ENCODE measurements at places on chromosomes 13 and 19. TPM values are rescaled to one million over a fixed set of nuclear protein-coding genes. Genes with fewer than 3 reads are reported as not detected.

Gene WIZ
- 25.7 TPM for total RNA-seq

DNA sequence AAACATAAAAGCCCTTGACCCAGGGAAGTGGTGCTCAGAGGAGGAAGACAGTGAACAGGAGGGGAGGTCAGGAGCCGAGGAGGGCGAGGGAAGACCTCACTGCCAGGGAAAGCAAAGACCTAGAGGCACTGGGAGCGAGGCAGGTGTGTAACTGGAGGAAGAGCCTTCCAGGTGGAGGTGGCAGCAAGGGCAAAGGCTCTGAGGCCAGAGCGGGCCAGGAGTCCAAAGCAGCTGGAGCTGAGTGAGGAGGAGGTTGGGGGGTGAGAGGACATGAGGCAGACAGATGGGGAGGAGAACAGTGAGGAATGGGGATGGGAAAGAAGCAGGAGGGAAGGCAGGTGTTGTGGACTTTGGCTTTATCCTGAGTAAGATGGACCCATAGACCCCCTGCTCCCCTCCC is 3.7 kb downstream of the UPK1A start:
- no peak for DNase-seq

Gene ZNF730
- total RNA-seq: not detected

GRCh38 chr13:48505597-48506091 is 27.2 kb downstream of the RCBTB2 start:
- DNase-seq: peak; percentile 47

- no peak for DNase-seq
These were observed 77.1 kb downstream of the CCNA1 start for GRCh38 chr13:36509369-36509768.

DNA sequence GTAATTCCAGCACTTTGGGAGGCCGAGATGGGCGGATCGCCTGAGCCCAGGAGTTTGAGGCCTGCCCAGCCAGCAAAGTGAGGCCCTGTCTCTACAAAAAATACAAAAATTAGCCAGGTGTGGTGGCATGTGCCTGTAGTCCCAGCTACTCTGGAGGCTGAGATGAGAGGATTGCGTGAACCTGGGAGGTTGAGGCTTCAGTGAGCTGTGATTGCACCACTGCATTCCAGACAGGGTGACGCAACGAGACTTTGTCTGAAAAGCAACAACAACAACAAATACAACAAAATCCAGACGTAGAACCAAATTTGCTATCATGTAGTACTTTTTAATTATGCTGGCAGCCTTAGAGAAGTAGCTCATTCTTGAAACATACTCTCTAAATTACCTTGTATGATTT is 277.1 kb downstream of the KLF5 start:
- no peak for DNase-seq

DNA sequence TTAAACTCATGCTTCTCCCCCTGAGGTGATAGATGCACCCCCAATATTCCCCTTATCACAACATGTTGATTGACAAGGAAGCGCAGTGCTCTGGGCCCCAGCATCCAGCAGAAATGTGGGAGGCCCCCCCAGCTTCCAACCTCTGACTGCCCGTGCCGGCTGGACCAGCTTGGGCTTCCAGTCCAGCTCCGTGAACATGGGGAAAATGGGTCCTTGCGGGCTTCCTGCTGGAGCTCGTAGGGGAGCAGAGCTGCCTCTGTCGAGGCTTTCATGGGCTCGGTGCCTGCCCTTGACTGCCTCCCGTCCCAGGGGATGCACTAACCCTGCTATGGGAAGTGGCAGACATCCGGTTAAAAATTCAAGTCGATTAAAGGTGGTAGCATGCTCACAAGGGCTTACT is 188.9 kb downstream of the COL4A1 start:
- DNase-seq: no peak

- peak; percentile 91 for DNase-seq
These were observed 11.5 kb upstream of the CCDC97 start for GRCh38 chr19:41298348-41298964.

GRCh38 chr13:96816874-96817273 is 177.4 kb downstream of the OXGR1 start:
- DNase-seq: peak; percentile 25

DNA sequence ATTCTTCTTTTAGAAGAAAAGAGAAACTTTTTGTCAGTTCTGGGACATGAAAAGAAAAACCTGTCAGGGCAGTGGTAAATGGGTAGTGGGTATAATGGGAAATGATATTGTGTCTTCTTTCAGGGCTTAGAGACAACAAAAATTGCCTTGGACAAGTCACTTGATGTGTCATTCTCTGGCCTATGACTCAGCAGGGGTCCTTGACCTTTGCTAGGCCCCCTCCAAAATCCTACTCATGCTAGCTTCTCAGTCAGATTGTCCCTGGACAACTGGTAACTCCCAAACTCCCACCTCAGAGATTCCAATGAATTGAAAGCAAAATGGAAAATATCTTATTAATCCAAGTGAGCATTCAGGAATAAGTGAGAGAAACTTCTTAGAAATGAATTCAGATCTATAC is 258.8 kb upstream of the SPRY2 start:
- DNase-seq: no peak

DNA sequence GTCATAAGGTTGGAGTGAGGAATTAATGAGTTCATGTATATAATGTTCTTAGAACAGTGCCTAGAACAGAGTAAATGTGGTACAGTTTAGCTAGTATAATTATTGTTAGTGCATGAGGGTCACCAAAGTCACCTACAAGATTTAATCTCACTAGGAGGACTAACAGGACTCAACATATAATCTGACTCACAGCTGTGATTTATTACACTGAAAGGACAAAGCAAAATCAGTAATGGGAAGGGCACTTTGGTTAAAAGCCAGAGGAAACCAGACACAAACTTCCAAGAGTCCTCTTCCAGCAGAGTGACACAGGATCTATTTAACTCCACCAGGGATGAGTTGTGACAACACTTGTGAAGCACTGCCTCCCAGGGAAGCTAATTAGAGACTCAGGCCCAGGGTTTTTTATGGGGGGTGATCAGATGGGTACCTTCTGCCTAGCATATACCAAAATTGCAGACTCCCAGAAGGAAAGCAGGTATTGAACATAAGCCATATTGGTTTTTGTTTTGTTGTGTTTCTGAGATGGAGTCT is 341.2 kb upstream of the DACH1 start:
- DNase-seq: no peak

DNA sequence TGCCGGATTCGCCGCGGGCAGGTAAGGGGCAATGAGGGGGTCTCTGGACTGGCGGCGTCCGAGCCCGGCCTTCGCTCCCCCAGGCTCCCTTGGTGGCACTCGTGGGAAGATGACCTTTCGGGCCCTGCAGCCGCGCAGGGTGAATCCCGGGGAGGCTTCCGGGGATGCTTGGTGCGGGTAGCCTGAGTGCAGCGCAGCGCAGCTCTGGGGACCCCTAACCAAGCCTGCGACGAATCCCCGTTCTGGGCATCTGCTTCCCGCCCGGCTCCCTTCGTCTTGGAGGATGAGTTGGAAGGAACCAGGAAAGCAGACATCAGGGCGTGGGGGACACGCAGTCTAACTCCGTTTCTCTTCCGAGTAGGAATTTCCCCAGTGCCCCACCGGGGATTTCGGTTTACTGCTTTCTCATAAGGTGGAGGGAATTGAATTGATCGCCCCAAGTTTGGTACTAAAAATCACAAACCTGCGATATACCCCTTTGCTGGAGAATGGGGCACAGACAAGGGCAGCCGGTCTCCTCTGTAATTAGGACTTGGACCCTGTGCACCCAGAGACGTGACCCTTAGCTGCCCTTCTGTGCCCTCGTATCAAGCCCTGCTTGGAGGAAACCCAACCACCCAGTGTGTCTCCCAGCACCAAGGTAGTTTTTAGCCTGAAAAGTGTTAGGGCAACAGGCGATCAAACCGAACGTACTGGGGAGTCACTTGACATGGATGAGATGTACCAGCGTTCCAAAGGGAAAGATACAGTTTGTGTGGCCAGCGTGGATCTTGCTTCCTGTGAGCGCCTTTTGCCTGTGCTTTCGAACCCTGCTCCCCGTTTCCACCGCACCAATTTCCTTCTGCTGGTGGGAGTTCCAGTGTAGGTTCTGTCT is 1.0 kb downstream of the GPC5 start:
- peak; percentile 25 for DNase-seq

Gene CDX2
- not detected for total RNA-seq

Gene SLC6A16
- 1.3 TPM for total RNA-seq

DNA sequence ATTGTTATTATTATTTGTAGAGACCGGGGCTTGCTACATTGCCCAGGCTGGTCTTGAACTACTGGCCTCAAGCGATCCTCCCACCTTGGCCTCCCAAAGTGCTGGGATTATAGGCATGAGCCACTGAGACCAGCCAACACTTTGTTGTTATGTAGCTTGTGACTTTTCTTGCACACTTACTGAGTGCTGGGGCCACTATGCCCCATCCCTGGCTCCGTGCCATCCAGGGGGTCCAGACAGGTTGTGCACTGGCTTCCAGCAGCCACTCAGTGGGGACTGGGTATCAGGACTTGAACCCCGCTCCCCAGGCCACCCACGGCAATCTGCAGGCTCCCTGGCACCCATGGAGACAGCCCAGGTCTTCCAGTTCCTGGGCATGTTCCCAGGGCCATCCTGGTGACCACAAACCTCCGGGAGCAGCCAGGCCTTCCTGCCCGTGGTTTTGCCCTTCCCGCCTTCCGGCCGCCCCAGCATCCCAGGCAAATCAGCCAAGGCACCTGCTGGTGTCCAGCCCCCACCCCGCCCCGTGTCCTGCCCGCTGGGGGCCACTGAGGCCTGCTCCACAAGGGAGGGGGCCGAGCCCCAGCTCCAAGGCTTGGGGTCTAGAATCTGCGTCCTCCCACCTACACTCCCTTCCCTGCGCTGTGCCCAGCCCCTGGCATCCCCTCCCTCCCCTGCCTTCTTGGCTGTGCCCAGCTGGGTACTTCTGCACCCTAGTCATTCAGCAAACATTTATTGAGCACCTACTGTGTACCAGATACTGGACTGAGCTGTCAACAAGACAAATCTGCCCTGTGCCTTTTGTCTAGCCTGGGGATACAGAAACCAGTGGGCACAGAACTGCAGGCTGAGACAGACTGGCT is 23.7 kb upstream of the SEMA6B start:
- DNase-seq: no peak

DNA sequence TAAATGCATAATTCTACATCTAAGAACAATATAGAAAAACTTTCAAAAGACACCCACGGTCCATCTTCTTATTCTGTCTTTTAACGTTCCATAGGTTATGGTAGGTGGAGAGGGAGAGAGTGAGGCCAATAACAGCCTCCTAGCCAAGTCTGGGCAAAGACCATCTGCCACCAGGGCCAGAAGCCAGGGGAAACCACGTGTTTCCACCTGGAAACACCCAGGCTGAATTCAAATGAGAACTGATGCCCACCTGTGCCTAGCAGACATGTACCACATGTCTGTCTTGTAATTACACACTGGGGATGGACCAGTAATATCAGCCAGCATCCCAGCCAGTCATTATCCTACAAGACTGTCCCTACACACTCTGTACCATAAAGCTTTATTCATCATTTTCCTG is 1573.1 kb downstream of the EFNB2 start:
- no peak for DNase-seq

- no peak for DNase-seq
These were observed 6.1 kb downstream of the SUGP2 start for GRCh38 chr19:19027228-19027627.

- DNase-seq: no peak
These were observed 8.3 kb downstream of the ZFR2 start for GRCh38 chr19:3860499-3860898.

DNA sequence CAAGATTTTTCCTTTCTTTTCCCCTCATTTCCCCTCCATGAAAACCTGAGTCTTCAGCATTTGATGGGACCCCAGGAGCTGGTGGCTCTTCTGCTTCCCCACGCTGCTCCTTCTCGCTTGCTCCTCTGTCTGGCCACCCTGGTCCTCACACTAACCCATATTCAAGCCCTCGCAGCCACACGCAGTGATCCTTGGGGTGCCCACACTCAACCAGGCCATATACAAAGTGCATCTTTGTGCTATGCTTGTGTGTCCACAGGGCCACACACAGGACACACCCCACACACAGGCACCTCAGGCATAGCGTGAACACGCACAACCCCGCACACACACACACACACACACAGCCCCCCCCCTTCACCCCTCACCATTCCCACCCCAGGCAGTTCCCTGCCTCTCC is 132.1 kb downstream of the URI1 start:
- no peak for DNase-seq

DNA sequence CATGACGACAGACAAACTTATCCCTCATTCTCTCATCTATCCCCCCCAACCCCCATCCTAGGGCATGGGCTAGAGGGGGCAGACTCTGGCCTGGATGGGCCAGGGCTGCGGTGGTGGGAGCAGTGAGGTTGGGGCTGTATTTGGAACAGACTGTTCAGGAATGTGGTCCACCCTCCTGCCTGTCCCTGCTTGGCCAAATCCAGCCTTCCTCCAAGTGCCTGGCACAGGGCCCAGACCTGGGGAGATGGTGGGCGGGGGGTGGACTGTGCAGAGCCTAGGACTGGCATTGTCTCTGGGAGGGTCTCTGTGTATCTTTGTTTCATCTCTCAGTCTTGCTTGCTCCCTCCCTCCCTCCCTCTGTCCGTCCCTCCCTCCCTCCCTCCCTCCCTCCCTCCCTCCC is 14.2 kb downstream of the EGLN2 start:
- no peak for DNase-seq

DNA sequence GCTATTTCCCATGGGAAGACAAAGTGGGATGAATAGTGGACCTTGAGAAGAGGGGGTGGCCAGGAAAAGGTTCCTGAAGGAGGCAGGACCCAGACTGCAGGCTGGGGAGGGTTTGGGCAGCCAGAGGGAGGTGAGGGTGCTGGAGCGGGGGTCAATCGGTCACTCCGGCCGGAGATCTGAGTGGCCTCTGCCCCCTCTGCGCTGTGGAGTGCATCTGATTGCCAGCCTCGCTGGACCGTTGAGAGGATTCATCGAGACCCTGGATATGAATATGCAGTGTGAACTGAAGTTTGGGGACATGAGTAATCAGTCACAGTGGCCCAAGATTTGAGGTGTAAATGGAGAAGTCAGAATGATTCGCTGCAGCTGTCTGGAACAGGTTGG is 5.5 kb upstream of the ZNF580 start:
- DNase-seq: no peak

Gene ATP4B
- total RNA-seq: not detected

Gene CYP2S1
- total RNA-seq: 0.24 TPM

- no peak for DNase-seq
These were observed 823 bp upstream of the ZNF567 start for GRCh38 chr19:36686365-36687213.

DNA sequence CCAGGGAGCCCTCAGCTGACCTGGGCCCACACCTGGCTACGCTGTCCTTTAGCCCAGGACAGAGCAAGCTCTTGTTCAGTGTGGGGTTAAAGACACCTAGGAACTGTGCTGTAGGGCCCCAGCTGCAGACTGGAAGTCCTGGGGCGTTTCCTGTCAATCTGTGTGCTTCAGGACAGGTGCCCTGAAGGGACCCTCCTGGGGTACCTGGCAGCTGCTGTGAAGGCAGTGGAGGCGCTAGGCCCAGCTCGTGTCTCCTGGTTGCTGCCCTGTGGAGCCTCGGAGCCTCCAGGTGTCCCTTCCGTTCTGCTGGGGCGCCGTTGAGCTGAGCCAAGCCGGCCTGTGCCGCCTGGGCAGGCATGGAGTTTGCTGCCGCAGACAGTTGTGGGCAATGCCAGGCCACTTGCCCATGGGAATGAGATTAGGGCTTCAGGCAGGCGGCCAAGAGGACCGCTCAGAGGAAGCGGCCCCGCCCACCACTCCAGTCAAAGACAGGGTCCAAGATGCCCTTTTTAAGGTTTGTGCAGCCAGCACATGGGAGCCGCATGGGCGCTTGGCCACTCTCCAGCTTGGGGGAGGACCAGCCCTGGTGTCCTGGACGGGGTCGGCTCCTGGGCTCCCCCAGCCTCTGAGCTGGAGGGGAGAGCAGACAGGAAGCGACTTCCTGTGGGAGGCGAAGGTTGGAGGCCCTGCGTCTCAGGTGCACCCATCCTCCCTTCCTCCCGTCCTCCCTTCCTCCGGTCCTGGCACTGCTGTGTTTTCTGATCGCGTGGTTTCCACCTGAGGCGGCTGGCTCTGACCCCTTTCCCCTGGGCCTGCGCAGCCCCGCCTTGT is 4.0 kb downstream of the PTBP1 start:
- DNase-seq: peak; percentile 86

All from heart left ventricle (tissue), 16 donors.